ENCODE measurements at places on chromosomes 1 and 21. TPM values are rescaled to one million over a fixed set of nuclear protein-coding genes. Genes with fewer than 3 reads are reported as not detected.

GRCh38 chr1:159958719-159959380 is 4.8 kb upstream of the SLAMF9 start:
- DNase-seq: no peak

GRCh38 chr1:1922956-1923833 is 4.1 kb upstream of the TMEM52 start:
- no peak for DNase-seq

- no peak for DNase-seq
Measured at GRCh38 chr1:22418312-22418711, 33.3 kb upstream of the ZBTB40 start.

- peak; percentile 71 for DNase-seq
Measured at GRCh38 chr1:234925440-234926263, 203.0 kb downstream of the TOMM20 start.

GRCh38 chr1:209048941-209049669 is 534.4 kb upstream of the CAMK1G start:
- no peak for DNase-seq

DNA sequence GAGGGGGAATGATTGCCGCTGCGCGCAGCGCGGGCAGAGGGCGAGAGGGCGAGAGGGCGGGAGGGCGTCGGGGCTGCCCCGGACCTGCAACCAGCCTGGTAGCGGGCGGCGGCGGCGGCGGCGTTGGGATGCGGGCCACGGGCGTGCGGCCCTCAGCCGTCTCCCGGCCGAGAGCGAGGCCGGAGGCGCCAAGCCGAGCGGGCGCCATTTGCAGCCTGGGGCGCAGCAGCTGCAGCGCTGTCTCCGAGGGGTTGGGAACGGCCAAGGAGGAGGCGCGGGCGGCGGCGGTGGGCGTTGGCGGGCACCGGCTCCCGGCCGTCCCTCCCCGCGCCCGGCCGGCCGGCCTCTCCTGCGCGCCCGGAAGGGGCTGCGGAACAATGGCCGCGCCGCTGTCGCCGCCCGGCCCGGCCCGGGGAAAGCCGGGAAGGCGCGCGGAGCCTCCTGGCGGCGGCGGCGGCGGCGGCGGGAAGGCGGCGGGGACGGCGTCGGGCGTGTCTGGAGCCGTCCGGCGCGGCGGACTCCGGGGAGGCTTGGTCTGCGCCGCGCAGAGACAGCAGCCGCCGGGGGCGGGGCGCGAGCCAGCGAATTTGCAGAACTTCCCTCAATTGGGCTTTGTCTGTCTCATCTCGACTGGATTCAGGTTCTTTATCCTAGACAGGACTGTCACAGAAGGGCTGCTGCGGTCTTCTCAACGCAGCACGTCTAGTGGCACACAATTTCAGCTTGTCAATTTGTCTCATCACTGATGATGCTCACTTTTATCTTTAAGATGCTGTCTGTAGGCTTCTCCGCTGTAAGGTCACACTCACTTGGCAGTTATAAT is 35.7 kb downstream of the ZBTB8B start:
- peak; percentile 81 for DNase-seq

DNA sequence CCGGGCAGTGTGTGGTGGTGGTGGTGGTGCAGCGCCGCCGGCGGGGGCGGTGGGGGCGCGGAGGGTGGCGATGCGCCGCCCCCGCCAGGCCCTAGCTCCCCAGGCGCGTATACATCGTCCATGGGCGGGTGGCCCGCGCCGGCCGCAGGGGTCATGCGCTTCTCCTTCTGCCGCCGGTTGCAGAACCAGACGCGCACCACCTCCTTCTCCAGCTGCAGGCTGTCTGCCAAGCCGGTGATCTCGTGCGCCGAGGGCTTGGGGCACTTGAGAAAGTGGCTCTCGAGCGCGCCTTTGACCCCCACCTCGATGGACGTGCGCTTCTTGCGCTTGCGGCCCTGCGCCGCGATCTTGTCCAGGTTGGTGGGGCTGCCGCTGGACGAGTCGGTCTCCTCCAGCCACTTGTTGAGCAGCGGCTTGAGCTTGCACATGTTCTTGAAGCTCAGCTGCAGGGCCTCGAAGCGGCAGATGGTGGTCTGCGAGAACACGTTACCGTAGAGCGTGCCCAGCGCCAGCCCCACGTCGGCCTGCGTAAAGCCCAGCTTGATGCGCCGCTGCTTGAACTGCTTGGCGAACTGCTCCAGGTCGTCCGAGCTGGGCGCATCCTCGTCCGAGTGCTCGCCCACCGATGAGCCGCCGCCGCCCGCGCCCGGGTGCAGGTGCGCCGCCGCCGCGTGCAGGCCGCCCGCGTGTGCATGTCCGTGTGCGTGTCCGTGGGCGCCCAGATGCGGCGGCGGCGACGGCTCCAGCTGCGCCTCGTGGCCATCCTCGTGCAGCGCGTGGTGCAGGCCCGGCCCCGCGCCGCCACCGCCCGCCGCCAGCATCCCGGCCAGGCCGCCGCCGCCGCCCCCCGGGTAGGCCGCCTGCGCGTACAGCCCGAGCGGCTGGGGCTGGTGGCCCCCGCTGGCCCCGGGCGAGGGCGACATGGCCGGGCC is 926 bp downstream of the POU3F1 start:
- DNase-seq: no peak

GRCh38 chr21:35825370-35826353 is 234.7 kb downstream of the SETD4 start:
- DNase-seq: no peak

DNA sequence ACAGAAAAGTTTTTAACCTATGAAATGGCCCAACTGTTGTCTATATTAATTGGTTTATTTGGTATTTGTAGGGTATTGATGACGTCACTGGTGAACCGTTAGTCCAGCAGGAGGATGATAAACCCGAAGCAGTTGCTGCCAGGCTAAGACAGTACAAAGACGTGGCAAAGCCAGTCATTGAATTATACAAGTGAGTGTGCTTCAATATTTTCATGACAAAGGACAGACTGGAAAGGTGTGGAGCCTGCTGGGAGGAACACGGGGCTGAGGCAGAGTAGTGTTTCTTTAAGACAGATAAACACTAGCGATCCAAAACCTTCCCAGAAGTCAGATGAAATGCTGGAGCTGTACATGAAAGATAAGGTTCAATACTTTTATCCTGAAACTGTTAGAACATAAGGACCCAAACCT is 76.7 kb downstream of the AK4 start:
- no peak for DNase-seq

- DNase-seq: no peak
Measured at GRCh38 chr21:46639489-46640386, 4.3 kb downstream of the PRMT2 start.

GRCh38 chr1:109193653-109194590 is 19.8 kb upstream of the SARS1 start:
- DNase-seq: peak; percentile 74

Gene IGSF9
- 7.5 TPM for total RNA-seq

- no peak for DNase-seq
Measured at GRCh38 chr21:15037095-15037899, 27.5 kb downstream of the NRIP1 start.

- DNase-seq: peak; percentile 43
Measured at GRCh38 chr1:200558866-200559459, 61.6 kb downstream of the KIF14 start.

GRCh38 chr1:10122926-10123325 is 87.4 kb upstream of the KIF1B start:
- no peak for DNase-seq

Gene NEK2
- 32.7 TPM for total RNA-seq

Data from Calu3 (cell line).